ENCODE measurements at places on chromosomes 11 and 22.

GRCh38 chr11:79417069-79417920, 23.5 kb downstream of the TENM4 start:
- no peak for DNase-seq

DNA sequence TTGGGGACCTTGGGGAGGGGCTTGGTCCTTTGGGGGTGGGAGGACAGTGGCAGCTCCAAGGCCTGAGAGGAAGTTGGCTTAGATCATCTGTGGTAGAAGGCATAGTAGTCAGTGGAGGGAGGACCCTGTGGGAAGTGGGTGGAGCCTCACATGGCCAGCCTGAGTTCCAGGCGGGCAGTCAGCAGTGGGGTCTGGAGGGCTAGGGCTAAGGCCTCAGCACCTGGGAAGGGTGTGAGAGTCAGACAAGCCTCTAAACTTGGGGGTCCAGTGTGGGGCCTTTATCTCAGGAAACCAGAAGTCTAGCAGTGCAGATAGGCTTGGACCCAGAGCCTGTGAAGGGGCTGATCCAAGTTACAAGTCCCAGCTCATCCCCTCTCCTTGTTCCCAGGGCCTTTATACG, 4.0 kb downstream of the NLRX1 start:
- DNase-seq, result no peak

DNA sequence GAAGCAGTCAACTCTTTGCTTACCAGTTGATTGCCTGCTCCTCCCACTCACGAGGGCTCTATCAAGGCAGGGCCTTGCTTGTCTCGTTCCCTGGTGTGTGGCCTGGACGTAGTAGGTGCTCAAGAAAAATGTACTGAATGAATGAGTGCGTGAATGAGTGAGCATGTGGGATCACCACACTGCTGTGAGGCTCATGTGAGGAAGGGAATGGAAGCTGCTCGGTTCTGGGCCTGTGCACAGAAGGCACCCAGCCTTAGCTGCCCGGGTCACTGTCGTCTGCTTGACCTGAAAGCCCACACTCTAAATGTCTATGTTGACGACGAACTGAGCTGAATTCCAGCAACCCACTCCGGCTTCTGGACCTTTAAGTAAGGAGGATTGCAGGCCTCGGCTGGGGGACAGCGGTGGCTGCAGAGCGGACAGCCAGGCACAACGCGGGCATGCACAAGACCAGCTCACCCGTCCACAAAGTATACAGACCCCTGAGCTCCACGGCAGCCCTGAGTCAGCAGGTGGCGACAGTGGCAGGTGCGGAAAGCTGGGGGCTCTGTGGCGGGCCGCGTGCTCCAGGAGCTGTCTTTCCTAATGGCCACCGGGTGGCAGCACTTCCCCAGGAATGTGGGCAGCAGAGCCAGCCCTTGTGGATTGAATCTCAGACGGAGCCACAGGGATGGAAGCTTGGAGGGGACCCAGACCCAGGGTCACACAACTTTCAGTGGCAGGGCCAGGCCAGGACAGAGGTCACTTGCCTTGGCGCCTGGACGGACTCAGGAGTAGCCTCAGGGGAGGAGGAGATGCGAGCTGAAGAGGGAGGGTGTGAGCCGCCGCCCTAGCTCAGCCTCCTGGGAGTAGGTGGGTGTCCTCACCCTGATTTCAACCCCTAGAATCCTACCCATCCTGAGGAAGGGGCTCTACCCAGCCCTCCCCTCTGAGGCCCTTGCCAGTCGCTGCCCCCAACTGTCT, 5.0 kb upstream of the PICK1 start:
- peak; percentile 76 for DNase-seq

- no peak for DNase-seq
These were observed 90.2 kb downstream of the PLEKHA7 start for GRCh38 chr11:16923987-16924386.

- DNase-seq, result no peak
These were observed 74.2 kb downstream of the NOX4 start for GRCh38 chr11:89416961-89417360.

DNA sequence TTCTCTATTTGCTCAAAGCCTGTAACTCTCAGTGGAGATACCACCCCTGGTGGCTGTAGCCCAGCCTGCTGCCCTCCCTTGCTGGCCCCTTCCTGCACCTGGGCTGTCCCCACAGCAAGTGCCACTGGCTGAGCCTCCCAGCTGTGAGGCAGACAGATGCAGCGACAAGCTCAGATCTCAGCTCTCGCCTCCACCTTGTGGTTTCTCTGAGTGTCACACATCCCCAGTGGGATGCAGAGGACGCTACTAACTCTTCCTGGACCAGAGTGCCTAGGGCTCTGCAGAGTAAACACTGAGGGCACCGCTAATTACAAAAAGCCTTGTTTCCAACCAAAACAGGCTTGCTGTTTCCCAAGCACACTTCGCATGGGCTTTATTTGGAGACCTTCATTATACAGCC, 8.9 kb downstream of the YPEL1 start:
- peak; percentile 43 for DNase-seq

Measured in activated CD4-positive, alpha-beta T cell treated with anti-CD3 and anti-CD28 coated beads, Interleukin-2, Interleukin-4, amounts not matched to agents 100 ng/mL and 50 ng/mL, durations not matched to agents 16 hours and 8 hours (primary cell).